ENCODE measurements at places on chromosomes 13 and 19.

GRCh38 chr19:51094696-51095279 lies 12.1 kb upstream of the KLK14 start:
- DNase-seq = peak; percentile 36

DNA sequence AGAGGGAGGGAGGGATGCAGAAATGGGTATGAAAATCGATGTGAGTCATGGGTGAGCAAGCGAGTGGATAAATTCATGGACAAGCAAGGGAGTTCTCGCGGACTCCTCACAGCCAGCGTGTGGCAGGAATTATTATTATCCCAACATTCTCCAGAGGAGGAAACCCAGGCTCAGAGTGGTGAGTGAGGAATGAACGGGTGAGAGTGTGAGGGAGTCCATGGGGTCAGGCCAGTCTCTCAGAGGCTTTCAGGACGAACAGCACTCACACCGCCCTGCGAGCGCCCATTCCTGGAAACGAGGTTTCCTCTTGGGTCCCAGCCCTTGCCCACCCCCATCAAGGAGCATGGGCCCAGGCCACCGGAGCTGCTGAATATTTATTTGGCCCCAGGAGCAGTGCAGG lies 6.3 kb upstream of the DNAAF3 start:
- DNase-seq = no peak

- no peak for DNase-seq
These were observed 20.9 kb downstream of the BBC3 start for GRCh38 chr19:47210180-47210490.

GRCh38 chr19:9627856-9628255 lies 6.8 kb upstream of the ZNF561 start:
- DNase-seq = peak; percentile 20

GRCh38 chr19:38360351-38360750 lies 14.0 kb upstream of the PSMD8 start:
- no peak for DNase-seq

DNA sequence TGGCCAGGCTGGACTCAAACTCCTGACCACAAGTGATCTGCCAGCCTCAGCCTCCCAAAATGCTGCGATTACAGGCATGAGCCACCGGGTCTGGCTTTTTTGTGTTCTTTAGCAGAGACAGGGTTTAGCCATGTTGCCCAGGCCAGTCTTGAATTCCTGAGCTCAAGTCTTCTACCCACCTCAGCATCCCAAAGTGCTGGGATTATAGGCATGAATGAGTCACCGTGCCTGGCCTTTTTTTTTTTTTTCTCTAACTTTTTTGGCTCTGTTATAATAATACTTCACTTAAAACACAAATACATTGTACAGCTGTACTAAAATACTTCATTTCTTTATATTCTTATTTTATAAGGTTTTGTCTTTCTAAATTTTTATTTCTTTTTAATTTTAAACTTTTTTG lies 599.5 kb upstream of the PCDH9 start:
- DNase-seq = no peak

GRCh38 chr19:50629194-50629593 lies 10.5 kb downstream of the SYT3 start:
- no peak for DNase-seq

- no peak for DNase-seq
These were observed 6.0 kb upstream of the NKPD1 start for GRCh38 chr19:45166723-45167252.

DNA sequence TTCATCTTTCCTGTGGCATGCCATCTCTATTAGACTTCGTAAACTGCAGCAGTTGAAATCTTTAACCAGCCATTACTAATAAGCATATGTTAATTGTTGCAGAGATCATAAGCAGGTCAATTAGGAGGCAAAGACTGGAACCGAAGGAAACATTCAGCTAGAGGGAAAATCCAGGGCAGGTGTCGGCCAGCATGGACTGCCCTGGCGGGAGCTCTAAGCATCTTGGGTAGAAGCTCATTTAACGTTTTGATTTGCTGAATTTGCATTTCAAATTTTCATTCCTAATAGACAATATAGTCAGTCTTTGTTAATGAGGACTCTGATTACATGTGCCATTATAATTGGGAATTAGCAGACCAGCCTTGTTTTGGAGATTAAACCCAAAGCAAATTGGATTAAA lies 238.6 kb downstream of the POU4F1 start:
- no peak for DNase-seq

DNA sequence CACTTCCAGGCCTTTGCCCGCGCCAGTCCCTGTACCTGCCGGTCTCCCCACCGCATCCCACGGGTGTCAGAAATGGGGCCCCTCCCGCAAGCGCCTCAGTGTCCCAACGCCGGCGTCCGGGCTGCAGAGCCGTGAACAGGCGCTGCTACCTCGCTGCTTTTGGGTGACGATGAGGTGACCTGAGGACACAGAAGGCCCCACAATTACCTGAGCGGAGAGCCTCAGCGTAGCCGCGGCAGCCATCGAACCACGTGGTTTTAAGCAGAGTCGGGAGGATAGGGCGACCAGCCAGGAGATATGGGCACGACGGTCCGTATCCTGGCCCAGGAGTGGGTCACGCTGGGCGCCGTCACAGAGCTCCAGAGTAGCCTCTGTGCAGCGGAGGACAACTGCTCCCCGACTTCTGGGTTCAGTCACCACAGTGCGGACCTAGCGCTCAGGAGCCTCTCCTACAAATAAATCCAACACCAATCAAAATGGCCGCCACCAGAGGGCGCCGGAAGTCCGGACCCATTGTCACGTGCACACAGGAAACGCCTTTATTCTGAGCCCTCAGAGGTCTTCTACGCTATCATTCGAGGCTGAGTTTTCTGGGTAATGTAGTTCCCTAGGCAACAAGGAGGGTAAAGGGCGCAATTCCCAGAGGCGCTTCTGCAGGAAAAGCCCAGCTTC lies at the start of gene ZNF814:
TSS of gene ZNF814 (minus strand) at position 478 of the 672 bp plus-strand sequence. CDS start at position 243, 235 bp downstream.
- peak; percentile 87 for DNase-seq

DNA sequence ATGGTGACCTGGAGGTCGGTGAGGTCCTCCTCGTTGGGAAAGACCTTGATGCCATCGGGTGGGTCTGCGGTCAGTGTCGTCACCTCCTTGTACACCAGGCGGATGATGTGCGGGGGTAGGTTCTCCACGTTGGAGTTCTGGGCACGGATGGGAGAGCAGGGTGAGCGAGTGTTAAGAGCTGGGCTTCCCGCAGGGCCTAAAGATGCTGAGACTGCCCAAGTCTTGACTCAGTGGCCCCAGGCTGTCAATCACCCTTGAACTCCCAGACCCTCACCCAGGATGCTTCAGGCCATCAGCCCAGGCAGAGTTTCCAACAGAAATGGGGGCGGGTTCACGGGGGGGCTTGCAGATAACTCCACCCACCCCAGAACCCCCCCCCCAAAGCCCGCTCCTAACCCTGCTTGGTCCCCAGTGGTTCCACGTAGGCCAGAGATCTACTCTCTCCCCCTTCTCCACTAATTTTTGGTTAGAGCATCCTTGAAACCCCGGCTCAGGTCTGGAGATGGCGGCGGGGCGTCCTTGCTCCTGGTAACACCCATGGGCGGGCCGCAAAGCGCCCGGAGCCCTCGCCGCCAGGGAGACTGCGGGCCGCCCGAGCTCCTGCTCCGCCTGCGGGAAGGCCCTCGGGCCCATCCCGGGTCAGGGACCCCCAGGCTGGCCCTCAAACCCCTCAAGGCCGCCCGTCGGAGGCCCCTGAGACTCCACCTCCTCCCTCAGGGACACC lies 600 bp downstream of the UBE2S start:
- DNase-seq = peak; percentile 55

GRCh38 chr13:33099860-33100259 lies 83.6 kb downstream of the KL start:
- DNase-seq = no peak

DNA sequence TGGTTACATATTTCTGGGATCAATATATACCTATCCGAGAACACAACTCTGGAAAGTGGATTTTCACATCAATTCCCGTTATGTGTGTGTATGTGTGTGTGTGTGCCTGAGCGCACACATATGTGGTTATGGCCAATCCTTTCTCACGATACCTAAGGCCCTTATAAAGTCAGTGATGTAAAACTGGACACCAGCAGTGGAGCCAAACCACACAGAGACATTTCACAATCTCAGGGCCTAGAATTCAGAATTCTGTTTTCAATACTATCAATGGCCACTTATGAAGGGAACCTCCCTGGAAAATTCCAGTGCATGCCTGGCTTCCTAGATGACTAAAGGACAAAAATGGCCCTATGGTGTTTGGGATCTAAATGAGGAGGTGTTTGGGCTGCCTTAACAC lies 187.3 kb upstream of the UBL3 start:
- no peak for DNase-seq

GRCh38 chr19:23787106-23787505 lies 28.4 kb upstream of the ZNF681 start:
- peak; percentile 42 for DNase-seq

DNA sequence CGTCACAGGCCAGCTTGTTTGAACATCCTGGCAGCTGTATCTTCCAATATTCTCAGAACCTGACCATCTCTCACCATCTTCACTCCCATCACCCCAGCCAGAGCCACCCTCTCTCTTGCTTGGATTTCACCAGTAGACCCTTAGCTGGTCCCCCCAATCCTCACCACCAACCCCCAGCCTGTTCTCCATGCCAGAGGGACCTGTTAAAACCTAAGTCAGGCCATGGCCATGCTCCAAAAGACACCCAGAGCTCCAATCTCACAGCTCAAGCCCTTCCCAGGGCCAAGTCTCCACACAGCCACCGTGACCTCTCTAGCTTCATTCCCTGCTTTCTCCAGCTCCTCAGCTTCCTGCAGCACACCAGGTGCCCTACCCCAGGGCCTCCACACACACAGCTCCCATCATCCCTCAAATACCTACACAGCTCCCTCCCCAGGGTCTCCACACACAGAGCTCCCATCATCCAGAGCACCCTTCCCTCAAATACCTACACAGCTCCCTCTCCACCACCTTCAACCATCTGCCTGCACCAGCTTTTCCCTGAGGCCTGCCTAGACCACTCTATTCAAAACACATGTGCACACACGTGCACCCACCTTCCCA lies 13.8 kb downstream of the EPS8L1 start:
- DNase-seq = no peak

DNA sequence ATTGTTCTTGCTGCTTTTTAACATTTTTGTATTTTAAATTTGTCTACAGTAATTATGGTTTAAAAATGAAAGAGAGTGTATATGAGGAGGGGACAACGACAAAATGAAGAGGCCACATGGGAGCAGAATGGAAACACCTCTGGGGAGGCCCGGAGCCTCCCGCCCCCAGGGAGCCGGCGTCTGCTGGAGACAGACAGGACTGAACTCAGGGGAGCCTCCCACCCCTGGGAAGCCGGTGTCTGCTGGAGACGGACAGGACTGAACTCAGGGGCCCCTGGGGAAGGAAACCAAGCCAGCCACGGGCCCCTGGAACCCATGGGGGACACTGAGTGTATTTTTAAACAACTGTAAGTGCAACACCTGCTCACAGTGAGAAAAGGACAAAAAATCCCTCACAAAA lies 16.7 kb upstream of the SLC39A3 start:
- DNase-seq = no peak

DNA sequence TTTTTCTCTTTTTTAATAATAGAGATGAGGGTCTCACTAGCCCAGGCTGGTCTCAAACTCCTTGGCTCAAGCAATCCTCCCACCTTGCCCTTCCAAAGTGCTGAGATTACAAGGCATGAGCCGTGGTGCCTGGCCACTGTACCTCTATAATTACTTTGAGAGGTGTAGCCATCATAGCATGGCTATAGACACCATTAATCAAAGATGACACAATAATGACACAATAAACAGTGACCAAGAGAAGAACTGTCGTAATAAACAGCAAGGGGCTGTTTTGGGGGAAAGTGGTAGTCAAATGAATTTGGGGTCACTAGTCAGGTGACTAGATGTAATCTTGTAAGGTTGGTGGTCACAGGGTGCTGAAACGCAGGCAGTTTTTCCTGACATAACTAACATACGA lies 30.4 kb downstream of the KLF5 start:
- no peak for DNase-seq

- peak; percentile 14 for DNase-seq
These were observed 18.7 kb downstream of the MLLT1 start for GRCh38 chr19:6260912-6261650.

DNA sequence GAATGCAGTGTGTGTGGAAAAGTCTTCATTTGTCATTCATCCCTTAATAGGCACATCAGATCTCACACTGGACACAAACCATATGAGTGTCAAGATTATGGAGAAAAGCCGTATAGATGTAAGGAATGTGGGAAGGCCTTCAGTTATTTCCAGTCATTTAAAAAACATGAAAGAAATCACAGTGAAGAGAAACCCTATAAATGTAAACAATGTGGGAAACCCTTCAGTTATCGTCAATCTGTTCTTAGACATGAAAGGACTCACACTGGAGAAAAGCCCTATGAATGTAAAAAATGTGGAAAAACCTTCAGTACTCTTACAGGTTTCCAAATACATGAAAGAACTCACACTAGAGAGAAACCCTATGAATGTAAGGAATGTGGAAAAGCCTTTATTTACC lies 45.3 kb downstream of the ZNF136 start:
- no peak for DNase-seq

DNA sequence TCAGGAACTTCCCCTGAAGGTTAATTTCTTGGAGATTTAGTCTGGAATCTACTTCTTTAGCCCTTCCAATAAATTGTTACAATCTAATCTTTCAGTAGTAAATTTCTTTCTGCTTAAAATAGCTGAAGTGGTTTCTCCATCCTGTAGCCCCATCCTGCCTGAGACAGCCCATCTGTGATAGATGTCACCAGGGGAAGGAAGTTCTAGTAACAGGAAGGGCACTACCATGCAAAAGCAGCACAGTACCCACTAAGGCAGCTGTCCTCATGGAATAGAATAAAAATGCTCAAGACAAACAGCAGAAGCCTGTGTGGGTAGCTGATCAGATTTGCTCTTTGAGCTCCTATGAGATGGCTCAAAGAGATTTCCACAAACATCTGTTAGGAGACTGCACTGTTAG lies 1036.5 kb downstream of the SLITRK5 start:
- no peak for DNase-seq

- DNase-seq = no peak
These were observed 6.1 kb upstream of the GSK3A start for GRCh38 chr19:42248270-42249148.

- DNase-seq = no peak
These were observed 52.0 kb downstream of the TINCR start for GRCh38 chr19:5515737-5516136.

DNA sequence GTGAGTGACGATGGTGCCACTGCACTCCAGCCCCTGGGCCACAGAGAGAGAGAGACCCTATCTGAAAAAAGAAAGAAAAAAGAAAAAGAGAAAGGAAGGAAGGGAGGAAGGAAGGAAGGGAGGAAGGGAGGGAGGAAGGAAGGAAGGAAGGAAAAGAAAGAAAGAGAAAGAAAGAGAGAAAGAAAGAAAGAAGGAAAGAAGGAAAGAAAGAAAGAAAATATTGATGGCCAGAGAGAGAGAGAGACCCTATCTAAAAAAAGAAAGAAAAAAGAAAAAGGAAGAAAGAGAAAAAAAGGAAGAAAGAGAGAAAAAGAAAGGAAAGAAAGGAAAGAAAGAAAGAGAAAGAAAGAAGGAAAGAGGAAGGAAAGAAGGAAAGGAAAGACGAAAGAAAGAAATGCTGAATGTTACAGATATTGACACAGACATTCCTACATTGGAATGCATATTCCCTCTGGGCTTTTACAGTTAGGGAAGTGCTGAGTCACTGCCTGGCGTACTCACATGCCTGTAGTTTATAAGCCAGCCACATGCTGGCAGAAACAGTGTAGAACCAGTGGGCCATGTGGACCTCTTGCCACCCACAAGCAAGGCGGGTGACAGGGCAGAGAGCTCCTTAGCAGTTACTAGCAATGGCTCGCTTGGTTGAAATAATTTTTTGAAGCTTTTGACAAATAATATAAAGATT lies 34.6 kb upstream of the SLC46A3 start:
- DNase-seq = peak; percentile 87
